Thoracic aorta (tissue), 2 donors: ENCODE measurements at places on chromosomes 11 and 22.
A peak's percentile ranks its signal among the peaks of the same experiment; 100 is the strongest.

DNA sequence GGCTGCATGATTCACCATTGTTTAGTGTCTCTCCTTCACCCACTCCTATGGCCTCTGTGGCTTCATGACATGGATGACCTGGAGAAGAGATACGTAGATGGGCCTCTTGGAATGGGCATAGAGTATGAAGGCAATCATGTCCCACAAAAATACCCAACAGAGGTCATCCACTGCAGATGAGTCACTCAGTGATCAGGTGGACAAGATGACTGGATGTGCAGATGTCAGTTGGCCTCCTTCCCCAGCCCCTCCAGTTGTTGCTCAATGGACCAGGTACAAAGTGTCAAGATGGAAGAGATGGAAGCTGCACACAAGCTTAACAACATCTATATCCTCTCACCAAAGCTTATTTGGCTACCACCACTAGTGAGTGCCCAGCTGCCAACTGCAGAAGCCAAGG, 41.0 kb upstream of the CLPB start:
- H3K27me3 ChIP-seq: no peaks in the 10 kb centered on the region
- H3K4me3 ChIP-seq: no peak overlapping the region
- DNase-seq: no peak
- H3K36me3 ChIP-seq: no peaks in the 10 kb centered on the region
- no peaks in the 10 kb centered on the region for H3K4me1 ChIP-seq

GRCh38 chr11:91946397-91946951, 278.1 kb upstream of the FAT3 start:
- H3K4me1 ChIP-seq: peaks cover 31% of the 10 kb centered on the region
- no peaks in the 10 kb centered on the region for H3K36me3 ChIP-seq
- no peak overlapping the region for H3K4me3 ChIP-seq
- DNase-seq: no peak
- peak overlapping the region; percentile 53 for H3K27ac ChIP-seq

GRCh38 chr11:34647532-34647931, 26.6 kb downstream of the EHF start:
- no peaks in the 10 kb centered on the region for H3K27me3 ChIP-seq
- no peaks in the 10 kb centered on the region for H3K36me3 ChIP-seq
- H3K4me3 ChIP-seq: no peak overlapping the region
- H3K27ac ChIP-seq: no peak overlapping the region

- H3K36me3 ChIP-seq: no peaks in the 10 kb centered on the region
- no peak for DNase-seq
- H3K27ac ChIP-seq: no peak overlapping the region
- H3K27me3 ChIP-seq: no peaks in the 10 kb centered on the region
- no peak overlapping the region for H3K4me3 ChIP-seq
- peaks cover under 1% of the 10 kb centered on the region for H3K4me1 ChIP-seq
Observed at GRCh38 chr11:86676010-86676409, 3.6 kb upstream of the ME3 start.

DNA sequence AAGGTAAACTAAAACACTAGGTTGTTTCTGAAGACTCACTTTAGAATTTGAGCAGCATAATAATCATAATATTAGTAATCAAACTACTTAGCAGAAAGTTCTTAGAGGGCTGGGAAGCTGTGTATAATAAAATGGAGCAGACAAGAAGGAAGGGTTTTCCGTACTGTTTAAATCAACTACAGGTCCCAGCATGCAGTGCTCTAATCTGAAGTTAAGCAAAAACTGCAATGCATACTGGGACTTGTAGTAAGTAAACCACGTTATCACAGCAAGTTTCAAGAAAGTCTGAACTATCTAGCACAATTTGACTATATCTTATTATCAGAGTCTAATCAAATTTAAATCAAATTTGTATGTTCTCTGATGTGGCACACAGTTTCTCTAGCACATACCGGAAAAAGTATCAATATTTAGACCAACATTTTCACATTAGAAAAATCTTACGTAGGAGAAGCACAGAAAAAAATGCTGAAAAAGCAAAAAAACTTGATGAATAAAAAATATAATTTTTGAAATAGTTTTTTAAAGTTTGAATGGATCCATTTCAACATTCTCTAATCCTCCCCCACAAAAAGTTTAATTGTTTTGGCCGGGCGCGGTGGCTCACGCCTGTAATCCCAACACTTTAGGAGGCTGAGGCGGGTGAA, 8.2 kb downstream of the PHF21A start:
- peak overlapping the region; percentile 20 for H3K4me3 ChIP-seq
- no peak overlapping the region for H3K27ac ChIP-seq
- H3K4me1 ChIP-seq: peaks cover 26% of the 10 kb centered on the region

DNA sequence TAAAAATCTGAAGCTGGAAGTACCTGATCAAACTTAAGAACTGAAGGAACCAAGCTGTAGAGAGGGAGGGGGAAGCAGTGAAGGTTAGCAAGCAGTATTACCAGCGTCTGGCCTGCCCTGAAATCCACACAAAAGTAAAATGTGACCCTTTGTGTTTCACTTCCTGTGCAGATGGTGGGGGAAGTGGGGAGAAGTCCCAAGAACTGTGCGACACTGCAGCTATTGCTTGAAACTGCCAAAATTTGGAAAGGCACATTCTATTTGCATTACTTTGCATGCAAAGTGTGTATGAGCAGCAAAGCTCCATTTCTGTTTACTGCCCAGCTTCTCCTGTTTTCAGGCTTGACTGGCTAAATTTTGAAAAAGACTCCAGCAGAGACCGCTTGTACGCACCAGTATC, 72.1 kb upstream of the BMAL1 start:
- H3K36me3 ChIP-seq: no peaks in the 10 kb centered on the region
- no peaks in the 10 kb centered on the region for H3K27me3 ChIP-seq
- H3K27ac ChIP-seq: no peak overlapping the region
- DNase-seq: no peak

GRCh38 chr22:50278956-50279619, 8.9 kb upstream of the MAPK11 start:
- H3K27ac ChIP-seq: no peak overlapping the region
- H3K4me3 ChIP-seq: no peak overlapping the region
- peaks cover 78% of the 10 kb centered on the region for H3K36me3 ChIP-seq
- DNase-seq: no peak
- H3K4me1 ChIP-seq: no peaks in the 10 kb centered on the region

DNA sequence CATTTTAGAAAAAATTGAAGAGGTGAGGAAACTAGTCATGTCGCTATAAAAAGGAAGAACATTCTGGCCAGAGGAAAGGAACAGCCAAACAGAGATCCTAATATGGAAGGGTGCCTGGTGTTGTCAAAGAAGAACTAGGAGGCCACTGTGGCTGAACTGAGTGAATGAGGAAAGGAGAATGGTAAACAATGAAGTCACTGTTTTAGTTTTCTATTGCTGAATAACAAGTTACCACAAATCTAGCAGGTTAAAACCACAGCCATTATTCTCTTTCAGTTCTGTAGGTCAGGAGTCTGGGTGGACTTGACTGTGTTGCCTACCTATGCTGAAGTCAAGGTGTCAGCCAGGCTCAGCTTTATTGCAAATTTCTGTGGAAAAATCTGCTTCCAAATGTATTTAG, 549.3 kb upstream of the CCDC90B start:
- no peaks in the 10 kb centered on the region for H3K36me3 ChIP-seq
- no peaks in the 10 kb centered on the region for H3K4me1 ChIP-seq
- no peak overlapping the region for H3K4me3 ChIP-seq
- no peak overlapping the region for H3K27ac ChIP-seq

DNA sequence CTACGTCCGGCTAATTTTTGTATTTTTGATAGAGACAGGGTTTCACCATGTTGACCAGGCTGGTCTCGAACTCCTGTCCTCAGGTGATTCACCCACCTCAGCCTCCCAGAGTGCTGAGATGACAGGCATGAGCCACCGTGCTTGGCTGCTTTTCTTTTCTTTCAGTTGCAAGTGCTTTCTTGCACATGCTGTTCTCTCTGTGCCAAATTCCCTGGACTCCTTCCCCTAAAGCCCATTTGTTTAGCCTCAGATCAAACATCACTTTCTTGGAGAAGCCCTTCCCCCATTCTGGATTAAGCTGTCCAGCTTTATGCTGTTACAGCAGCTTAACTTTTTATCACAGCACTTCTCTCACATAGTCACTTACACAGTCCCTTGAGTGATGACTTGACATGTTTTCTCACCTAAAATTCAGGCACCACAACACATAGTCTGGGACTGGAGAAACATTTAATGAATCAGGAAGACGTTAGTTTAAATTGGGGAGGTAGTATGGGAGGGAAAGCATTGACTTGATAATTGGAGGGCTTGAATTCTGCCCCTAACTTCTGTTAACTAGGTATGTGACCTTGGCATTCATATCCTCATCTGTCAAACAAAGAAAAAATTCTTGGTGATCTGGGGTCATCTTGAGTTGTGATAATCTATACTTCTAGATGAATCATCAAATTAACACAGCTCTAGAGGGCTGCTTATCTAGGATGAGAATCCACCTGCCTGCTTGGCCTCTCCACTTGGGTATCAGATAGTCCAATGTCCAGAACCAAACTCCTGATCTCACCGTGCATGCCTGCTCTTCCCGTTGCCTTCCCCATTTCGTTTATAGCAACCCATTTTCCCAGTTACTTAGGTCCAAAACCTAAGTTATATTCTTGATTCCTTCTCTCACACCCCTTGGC, 18.4 kb downstream of the ACO2 start:
- H3K27me3 ChIP-seq: no peaks in the 10 kb centered on the region
- no peak overlapping the region for H3K27ac ChIP-seq
- H3K4me3 ChIP-seq: no peak overlapping the region
- peaks cover 61% of the 10 kb centered on the region for H3K4me1 ChIP-seq
- no peak for DNase-seq

DNA sequence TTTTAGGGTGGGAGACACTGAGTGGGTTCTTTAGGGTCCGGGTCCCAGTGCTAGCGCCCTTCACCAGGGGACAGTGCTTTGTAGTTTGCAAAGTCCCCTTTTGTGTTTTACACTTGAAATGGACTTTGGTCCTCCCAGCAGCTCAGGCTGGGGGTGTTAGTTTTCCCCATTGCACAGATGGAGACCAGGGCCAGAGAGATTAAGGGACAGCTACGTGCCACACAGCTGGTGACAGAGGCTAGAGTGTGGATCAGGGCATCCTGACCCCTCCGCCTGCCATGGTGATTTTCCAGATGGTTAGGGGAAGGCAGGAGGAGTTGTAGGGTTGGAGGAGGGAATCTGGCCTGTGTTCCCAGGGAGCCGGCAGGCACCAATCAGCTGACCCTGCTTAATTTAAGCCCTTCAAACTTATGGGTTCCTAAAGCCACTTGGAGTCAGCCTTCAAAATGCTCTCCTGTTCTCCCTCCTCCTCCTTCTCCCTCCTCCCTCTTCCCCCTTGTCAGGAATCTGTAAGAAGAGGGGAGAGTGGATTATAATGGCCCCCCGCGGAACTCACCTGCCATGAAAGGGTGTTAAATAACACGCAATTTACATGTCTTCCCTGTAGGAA, 22.5 kb upstream of the MPPED1 start:
- H3K36me3 ChIP-seq: no peaks in the 10 kb centered on the region
- DNase-seq: no peak
- no peaks in the 10 kb centered on the region for H3K27me3 ChIP-seq
- H3K4me1 ChIP-seq: no peaks in the 10 kb centered on the region
- no peak overlapping the region for H3K27ac ChIP-seq
- H3K4me3 ChIP-seq: no peak overlapping the region

- peaks cover 13% of the 10 kb centered on the region for H3K4me1 ChIP-seq
- no peak overlapping the region for H3K27ac ChIP-seq
- H3K4me3 ChIP-seq: no peak overlapping the region
- H3K27me3 ChIP-seq: no peaks in the 10 kb centered on the region
- no peak for DNase-seq
Observed at GRCh38 chr11:61140416-61140815, 20.8 kb downstream of the VPS37C start.

GRCh38 chr11:84825106-84825660, 802.0 kb downstream of the DLG2 start:
- no peak overlapping the region for H3K4me3 ChIP-seq
- H3K4me1 ChIP-seq: no peaks in the 10 kb centered on the region
- no peak overlapping the region for H3K27ac ChIP-seq
